ENCODE measurements at places on chromosomes 3 and 15. TPM values are rescaled to one million over a fixed set of nuclear protein-coding genes. Genes with fewer than 3 reads are reported as not detected.

The FEZF2 gene
- not detected for total RNA-seq

The LRRC15 gene
- not detected for total RNA-seq

DNA sequence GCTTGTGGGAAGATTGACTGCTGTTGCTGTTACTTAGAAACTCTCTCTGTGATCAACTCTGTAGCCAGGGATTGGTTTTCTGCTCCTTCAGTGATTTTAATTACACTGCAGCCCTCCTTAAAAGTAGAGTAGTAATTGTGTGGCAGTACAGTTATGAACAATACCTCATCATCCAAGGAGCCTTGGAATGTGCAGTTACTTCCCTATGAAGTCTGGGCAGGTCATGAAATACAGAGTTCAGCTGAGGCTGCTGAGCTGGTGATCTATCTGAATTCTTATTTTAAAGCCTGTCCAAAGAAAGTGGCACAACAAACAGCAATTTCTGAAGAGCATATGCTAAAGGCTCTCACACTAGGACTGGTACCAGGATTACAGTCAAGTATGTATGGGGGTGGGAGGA, 37.4 kb upstream of the MRPL3 start:
- no peak for DNase-seq

DNA sequence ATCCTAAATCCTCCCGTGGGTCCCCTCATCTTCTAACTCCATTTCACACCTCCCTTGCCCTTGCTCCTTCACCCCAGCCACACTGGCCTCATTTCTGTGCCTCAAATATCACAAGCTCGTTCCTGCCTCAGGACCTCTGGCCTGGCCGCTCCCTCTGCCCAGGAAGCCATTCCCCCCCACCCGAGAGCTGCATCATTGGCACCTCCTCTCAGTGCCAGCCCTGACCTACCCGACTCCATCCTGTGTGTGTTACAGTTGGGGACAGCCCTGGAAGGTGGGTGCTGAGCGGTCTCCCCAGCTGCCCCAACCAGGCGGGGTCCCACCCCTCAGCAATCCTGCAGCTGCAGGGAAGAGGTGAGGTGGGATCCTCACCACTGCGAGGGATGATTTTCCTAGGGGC, 14.5 kb downstream of the PLXND1 start:
- DNase-seq: no peak

DNA sequence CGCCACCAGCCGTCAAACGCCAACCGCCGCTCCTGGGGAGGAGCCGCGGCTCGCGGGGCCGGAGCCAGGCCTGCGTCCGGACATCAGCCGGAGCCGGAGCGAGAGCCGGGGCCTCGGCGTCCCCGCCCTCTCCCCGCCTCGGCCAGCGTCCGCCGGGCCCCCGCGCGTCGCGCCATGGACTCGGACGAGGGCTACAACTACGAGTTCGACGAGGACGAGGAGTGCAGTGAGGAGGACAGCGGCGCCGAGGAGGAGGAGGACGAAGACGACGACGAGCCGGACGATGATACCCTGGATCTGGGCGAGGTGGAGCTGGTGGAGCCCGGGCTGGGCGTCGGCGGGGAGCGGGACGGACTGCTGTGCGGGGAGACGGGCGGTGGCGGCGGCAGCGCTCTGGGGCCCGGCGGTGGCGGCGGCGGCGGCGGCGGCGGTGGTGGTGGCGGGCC, 359 bp downstream of the ARIH1 start:
- DNase-seq: no peak

GRCh38 chr3:12226031-12226430, 62.8 kb upstream of the PPARG start:
- DNase-seq: no peak

DNA sequence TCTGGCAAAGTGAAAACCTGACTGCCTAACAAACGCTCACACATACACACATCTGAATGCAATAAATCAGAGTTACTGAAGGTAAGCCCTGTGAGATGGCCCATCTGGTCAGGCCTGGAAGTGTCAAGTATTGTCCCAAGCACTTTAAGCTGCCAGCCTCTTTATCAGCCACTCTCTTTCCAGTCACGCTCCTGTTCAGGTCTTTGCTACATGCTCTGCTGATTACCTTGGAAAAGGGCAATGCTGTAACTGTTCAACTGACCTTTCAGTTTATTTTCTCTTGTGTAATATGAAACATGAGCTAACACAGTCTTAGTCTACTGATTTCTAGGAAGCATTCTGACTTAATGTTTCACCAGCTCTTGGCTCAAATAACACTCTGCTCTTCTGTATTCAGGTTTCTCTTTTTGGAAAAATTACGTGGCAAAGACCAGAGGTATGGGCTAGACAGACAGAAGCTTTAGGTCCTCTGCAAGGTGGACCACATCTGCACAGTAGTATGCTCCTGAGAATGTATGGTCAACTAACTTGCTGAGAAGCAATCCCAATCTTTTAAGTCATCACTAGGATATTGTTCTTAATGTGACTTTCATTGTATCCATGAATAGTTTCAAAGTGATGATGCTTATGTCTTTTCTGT, 44.5 kb downstream of the GBE1 start:
- DNase-seq: no peak

Measured in transverse colon (tissue), 4 donors.